ENCODE measurements at places on chromosomes 1 and 21. TPM values are rescaled to one million over a fixed set of nuclear protein-coding genes. Genes with fewer than 3 reads are reported as not detected.
A peak's percentile ranks its signal among the peaks of the same experiment; 100 is the strongest.

- no peak for DNase-seq
Observed at GRCh38 chr1:181712711-181713110, 229.4 kb downstream of the CACNA1E start.

GRCh38 chr1:244160455-244161235, 109.6 kb downstream of the ZBTB18 start:
- DNase-seq: peak; percentile 60

- peak; percentile 72 for DNase-seq
Observed at GRCh38 chr21:35138665-35139381, 89.7 kb upstream of the RUNX1 start.

GRCh38 chr1:166133276-166133841, 33.4 kb downstream of the FAM78B start:
- no peak for DNase-seq

DNA sequence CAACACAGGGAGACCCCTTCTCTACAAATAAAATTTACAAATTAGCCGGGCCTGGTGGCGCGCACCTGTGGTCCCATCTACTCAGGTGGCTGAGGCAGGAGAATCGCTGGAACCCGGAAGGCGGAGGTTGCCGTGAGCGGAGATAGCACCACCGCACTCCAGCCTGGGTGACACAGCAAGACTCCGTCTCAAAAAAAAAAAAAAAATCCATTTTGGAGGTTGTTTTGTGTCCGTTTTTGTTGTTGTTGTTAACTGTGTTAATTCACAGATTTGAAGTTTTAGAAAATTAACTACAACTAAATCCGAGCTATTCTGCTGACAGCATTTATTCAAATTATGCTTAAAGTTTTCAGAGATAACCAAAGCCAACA, 618 bp downstream of the CLCC1 start:
- no peak for DNase-seq

- DNase-seq: no peak
Observed at GRCh38 chr1:4224684-4225467, 324.8 kb upstream of the C1orf174 start.

Gene CDK11B
- 23.8 TPM for total RNA-seq

All from SJSA1 (cell line).